ENCODE measurements at places on chromosomes 16 and 17. TPM values are rescaled to one million over a fixed set of nuclear protein-coding genes. Genes with fewer than 3 reads are reported as not detected.

The LIMD2 gene
- total RNA-seq, result 76.7 TPM

The TSNAXIP1 gene
- not detected for total RNA-seq

The TNS4 gene
- total RNA-seq, result 11.6 TPM

DNA sequence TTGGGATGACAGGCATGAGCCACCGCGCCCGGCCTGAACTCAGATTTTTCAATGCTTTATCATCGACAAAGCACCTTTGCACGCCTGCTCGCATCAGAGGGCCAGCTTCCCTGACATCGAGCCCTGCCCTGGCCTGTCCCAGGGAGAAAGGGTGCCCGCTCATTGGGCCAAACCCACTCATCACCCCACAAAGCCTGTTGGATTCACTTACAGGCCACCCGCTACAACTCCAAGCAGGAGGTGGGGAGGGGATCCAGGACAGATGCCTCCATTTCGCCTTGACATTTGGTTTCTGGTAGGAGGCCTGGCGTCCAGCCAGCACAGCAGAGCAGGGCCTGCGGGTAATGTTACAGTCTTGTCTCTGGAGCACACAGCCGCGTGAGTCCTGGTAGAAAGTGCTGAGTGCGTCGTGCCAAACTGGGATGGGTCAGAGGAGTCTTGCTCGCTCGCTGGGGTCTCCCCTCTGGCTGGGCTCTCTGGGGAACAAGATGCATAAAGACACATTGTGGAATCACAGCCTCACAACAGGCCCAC is 19.8 kb downstream of the SMTNL2 start:
- no peak for DNase-seq

DNA sequence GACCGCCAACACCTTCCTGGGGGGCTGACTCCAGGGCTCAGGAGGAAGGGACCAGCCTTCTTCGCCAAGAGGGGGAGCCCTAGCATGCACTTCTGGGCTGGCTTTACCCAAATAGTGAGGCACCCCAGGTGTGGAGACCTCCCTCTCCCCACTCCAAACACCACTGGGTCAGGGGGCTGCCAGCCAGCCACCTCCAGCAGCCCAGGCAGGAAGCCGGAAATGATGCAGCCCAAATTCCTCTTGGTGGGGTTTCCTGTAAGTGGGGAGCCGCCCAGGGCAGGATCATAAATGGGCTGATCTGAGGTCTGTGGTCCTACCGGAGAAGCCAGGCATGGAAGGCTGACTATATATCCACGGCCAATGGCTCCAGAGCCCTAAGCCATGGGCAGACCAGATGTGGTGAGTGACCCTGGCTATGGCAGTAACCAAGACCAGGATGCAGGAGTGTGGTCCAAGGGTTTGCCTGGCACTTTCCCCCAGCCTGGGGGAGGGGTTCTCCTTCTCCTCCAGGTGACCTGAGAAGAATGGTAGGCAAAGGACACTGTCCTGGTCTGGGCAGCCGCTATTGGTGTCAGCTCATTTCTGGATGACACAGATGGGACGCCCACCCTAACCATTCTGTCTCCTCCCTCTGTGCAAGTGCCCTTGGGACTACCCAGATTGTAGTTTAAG is 4.2 kb downstream of the GIT1 start:
- DNase-seq, result no peak

- no peak for DNase-seq
These were observed 10.0 kb downstream of the DECR2 start for GRCh38 chr16:411576-412265.
